Brain (organoid and tissue), 16 donors: ENCODE measurements at places on chromosomes 1 and 21. TPM values are rescaled to one million over a fixed set of nuclear protein-coding genes. Genes with fewer than 3 reads are reported as not detected.

DNA sequence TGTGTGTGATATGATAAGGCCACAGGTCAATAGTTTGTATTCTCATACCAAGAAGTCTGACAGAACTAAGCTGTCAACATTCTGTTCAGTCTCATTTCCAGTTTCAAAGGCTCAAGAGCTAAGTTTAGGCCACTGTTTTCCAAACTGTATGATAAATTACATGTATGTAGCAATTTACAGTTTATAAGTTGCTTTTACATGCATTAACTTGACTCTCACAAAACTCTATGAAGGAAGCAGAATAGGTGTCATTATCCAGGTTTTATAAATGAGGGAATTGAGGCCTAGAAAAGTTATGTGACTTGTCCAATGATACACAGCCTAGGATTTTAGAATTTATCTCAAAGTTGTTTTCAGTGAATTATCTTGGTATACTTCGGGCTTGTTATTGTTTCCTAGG lies 23.4 kb downstream of the FMO5 start:
- no peak for DNase-seq

GRCh38 chr1:178472531-178472930 lies 24.2 kb downstream of the CLEC20A start:
- DNase-seq, result no peak

- no peak for DNase-seq
These were observed 19.1 kb upstream of the NTMT2 start for GRCh38 chr1:170126696-170127095.

- DNase-seq, result no peak
These were observed 76.2 kb upstream of the CD34 start for GRCh38 chr1:207987164-207987563.

FAM151A gene
- polyA plus RNA-seq, result not detected

CD101 gene
- polyA plus RNA-seq, result 1.7 TPM

LENEP gene
- not detected for polyA plus RNA-seq
